ENCODE measurements at places on chromosomes 11 and 22.
A peak's percentile ranks its signal among the peaks of the same experiment; 100 is the strongest.

GRCh38 chr22:26995235-26995634, 337.8 kb downstream of the MIAT start:
- DNase-seq, result no peak

- DNase-seq, result no peak
These were observed 22.1 kb downstream of the OR8G5 start for GRCh38 chr11:124278261-124278660.

DNA sequence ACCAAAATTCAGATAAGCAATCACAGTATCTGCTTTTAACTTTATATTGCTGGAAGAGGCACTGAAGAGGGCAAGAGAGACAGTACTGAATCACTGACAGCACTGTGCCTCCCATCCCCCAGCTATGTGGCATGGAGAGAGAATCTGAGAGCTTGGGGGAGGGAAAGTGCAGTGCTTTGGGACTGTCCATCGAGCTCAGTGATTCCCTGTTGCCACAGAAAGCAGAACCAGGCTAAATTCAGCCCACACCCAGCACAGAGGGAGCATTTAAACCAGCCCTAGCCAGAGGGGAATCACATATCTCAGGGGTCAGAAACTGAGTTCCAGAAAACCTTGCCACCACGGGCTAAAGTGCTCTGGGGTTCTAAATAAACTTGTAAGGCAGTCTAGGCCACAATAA, 44.3 kb downstream of the KCNQ1 start:
- no peak for DNase-seq

GRCh38 chr11:113420808-113421207, 33.2 kb downstream of the ANKK1 start:
- DNase-seq, result no peak

GRCh38 chr11:133956650-133957633, at the start of gene IGSF9B:
TSS of gene IGSF9B (minus strand) at chr11:133956968. CDS start at chr11:133956754, 214 bp downstream.
- peak; percentile 91 for DNase-seq

DNA sequence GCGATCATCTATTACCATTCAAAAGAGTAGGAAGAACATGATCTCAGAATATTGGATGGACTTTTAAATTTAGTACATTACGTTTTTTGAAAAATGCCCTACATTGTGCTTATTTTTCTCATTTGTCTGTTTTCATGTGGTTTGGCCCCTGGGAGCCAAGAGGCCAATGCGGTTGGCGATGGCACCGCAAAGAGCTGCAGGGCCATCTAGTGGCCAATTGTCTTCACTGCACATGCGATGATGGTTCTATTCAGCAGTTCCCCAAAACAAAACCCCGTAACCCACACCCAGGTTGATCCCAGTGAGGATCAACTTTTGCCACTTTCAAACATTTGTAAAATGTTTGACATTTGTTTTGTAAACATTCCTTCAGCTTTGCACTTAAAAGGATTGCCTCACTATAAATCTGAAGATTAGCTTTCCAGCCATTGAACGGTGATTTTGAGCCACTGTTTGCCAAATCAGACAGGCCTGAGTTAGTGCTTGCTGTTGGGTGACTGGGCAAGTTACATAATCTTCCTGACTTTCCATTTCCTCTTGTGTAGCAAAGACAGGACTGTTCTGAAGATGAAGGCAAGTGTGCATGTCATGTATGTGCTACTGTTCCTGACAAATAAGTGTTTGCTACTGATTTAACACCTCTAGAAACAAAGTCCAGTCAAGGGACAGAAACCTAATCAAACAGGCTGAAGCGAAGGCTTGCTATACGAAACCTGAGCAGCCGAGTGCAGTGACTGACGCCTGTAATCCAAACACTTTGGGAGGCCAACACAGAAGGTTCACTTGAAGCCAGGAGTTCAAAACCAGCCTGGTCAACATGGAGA, 29.2 kb upstream of the XBP1 start:
- peak; percentile 63 for DNase-seq

DNA sequence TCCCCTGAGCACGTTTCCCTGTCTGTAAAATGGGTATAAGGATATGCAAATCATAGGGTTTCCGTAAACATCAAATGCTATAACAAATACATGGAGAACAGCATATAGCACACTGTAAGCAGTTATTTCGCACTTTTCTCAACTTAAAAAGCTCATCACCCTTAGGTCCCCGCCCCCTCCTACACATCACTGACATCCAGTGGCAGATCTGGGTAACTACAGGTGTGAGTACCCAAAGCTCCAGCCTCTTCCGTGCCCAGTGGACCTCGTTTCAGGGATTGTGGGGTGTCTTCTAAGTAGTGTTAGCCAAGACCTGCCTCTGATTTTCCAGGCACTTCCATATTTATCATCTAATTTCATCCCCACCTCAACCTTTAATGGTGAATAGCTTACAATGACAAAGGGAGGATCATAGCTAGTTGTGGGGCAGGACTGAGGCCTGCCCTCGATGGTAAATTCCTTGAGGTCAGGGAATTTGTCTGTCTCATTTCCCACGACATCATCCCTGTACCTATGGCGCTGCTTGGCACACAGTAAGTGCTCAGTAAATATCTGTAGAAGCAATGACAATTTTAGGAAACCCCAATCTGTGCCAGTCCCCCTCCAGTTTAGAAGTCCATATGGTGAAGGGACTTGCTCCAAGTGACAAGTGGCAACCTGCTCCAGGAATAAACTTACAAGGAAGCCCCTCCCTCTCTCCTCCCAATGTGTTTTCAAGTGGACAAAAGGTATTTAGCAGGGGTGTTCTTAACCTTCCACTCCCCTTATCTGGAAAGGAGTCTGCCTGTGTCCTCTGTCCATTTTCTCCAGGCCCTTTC, 340.5 kb downstream of the TENM4 start:
- DNase-seq, result peak; percentile 12

GRCh38 chr22:20395907-20396287, 1.9 kb downstream of the ZNF74 start:
- no peak for DNase-seq

GRCh38 chr22:21635771-21636510, 3.4 kb downstream of the CCDC116 start:
- DNase-seq, result no peak

DNA sequence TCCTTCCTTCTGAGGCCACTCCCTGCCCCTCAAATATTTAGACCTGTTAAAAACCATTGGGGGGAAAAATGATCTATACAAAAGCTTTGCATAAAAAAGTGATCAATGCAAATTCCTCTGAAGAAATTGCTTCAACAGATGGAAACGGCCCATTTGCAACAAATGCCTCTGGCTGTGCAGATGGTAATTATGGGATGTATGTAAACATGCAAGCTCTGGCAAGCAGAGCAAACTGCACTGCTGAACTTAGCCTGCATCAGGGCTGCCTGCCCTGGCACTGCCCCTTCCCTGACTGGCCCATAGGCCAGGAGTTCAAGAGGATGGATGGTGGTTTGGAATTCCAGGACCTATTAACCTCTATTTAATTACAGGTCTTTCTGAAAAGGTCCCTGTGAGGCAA, 388.7 kb downstream of the MIAT start:
- no peak for DNase-seq

DNA sequence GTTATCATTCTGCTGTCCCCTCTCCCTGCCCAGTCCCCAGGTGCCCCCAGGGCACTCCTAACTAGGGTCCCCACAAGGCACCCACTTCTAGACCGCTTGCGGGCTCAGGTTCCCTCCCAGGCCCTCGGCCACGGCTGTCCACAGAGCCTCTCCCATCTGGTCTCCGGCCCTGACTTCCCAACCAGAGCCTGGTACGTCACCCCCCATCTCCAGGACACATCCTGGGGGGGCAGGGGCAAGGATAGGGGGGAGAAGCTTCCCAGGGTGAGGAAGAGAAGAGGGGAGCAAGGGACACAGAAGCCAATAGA, 457 bp downstream of the SSTR3 start:
- no peak for DNase-seq

DNA sequence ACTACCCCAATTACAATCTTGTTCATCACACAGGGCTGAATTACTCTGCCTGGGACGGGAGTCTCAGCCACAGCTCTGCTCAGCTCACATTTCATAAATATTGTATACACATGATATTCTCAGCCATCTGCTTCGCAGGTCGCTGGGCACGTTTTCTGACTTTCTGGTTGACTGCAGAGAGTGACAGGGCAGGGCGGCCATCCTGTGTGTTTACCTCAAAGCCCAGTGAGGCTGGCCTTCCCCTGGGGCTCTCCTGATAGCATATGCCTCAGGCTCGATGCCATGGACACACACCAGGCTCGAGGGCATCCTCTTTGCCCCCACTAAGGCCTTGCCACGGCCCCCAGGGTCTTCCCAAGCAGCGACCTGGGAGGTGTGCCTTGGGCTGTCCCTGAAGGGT, 345.0 kb downstream of the CADM1 start:
- no peak for DNase-seq

GRCh38 chr11:45931739-45932138, 9.3 kb downstream of the LARGE2 start:
- no peak for DNase-seq
